ENCODE measurements at places on chromosomes 1 and 21.

- DNase-seq = peak; percentile 34
Measured at GRCh38 chr1:82775406-82776000, 974.8 kb downstream of the ADGRL2 start.

DNA sequence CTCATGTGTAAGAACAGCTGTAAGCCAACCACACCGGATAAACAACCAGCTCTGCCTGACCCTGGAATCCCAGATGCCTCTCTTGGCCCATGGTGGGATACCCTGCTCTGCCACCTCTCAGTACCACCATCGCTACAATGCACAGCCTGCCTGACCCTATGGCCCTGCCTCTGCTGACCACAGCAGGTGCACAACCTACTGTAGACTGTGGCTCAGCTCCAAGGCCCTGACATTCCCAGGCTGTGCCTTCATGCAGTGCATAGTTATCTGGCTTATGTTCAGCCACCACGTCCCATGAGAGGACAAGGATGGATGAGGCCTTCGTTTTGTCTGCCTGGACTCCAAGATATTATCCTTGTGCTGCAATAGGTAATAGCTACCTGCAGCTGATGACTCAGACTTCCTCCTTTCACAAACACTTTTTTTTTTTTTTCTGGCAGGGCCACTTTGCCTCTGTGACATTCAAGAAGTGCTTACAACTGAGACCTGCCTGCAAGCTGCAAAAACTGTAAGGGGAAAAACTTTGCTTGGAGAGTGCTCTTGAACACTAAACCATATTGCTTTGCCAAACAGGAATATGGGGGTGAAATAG lies 177.7 kb downstream of the URB2 start:
- no peak for DNase-seq

GRCh38 chr1:206782448-206782847 lies 10.2 kb upstream of the IL10 start:
- DNase-seq = no peak

DNA sequence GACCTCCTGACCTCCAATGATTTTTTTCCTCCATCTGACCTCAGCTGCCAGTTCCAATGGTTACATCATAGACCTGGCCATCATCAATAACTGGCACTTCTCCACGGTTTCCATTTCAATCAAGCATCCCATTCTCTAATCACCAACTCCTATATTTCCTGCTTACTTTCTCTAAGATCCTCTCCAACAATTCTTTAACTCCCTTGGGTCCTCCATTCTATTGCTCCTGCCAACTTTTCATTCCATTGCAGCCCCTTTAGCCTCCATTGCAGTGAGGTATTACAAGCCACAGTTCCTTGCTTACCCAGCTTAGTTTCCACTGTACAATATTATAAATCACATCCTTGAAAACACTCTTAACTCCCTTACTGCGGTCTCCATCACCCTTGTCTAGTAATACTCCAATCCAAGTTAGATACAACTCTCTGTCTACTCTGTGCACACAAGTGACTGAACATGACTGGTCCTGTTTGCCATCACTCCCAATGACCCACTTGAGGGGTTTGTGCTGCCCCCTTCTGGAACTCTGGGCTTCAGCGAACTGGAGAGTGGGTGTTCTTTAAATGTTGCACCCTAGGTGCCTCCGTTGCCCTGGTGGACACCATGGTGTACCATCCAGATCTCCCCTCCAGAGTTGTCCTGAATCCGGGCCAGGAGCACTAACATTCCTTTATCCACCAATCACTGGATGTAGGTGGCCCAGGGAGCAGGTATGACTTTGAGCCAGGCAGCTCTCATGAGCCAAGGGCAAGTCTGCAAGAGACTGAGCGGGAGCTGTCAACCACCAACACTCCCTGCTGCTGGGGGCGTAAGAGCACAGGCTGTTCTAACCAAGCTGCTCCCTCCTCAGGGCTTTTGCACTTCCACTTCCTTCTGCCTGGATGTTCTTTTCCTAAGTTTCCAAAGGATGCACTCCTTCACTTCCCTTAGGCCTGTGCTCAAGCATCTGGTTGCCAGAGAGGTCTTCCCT lies 3.7 kb upstream of the FNDC7 start:
- peak; percentile 70 for DNase-seq

DNA sequence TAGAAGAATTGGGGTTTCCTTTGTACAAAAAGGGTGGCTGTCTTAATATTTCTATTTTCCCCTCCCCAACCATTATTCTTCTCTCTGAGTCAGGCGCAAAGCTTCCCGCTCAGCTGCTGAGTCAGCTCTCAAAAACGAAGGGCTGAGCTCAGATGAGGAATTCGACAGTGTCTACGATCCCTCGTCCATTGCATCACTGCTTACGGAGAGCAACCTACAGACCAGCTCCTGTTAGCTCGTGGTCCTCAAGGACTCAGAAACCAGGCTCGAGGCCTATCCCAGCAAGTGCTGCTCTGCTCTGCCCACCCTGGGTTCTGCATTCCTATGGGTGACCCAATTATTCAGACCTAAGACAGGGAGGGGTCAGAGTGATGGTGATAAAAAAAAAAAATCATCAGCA lies 3.0 kb upstream of the TUFT1 start:
- DNase-seq = no peak

GRCh38 chr1:228964178-228965089 lies 229.2 kb downstream of the RHOU start:
- DNase-seq = no peak
